ENCODE measurements at places on chromosomes 1 and 21. TPM values are rescaled to one million over a fixed set of nuclear protein-coding genes. Genes with fewer than 3 reads are reported as not detected.

Gene CHRM3
- total RNA-seq, result 4.6 TPM

Gene MLLT11
- total RNA-seq, result 3.6 TPM

Gene HMGCS2
- not detected for total RNA-seq

Gene C1orf116
- total RNA-seq, result 0.85 TPM

Gene AKR7A3
- total RNA-seq, result 0.63 TPM

Gene UTS2
- total RNA-seq, result 2.9 TPM

Gene DAP3
- 155 TPM for total RNA-seq

DNA sequence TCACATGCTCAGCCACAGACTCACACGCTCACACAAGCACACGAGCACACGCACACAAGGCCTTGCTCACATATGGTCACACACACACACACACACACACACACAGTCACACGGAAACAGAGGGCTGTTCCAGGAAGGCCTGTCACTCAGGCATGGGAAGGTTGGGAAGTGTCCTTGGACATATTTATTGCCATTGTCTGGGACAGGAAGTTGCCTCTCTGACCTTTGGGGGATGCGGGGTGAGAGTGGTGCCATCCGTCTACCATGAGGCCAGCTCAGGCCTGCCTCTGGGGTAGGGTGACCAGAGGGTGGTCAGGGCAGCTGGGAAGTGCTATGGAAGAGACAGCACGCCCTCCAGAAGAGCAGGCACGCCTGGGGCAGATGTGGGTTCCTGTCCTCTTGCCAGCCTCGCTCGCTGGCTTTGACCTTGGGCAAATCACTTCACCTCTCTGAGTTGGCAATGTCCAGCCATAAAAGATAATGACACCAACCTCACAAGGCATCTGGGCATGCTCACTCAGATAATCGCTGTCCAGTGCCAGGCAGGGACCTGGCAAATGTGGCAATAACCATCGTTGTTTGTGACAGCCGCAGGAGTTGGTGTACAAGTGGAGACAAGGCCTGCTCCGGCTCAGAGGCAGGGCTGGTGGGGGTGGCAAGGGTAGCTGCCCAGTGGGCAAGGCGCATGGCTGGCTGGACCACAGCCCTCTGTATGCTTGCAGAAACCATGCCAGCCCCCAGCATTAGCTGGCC, 8.0 kb upstream of the GUCA2A start:
- ATAC-seq, result peak; percentile 59

- ATAC-seq, result no peak
Measured at GRCh38 chr1:45327644-45328515, 1.2 kb downstream of the HPDL start.

- ATAC-seq, result no peak
Measured at GRCh38 chr1:64616039-64616438, 128.8 kb upstream of the RAVER2 start.

- no peak for ATAC-seq
Measured at GRCh38 chr1:66246351-66247269, 287.3 kb upstream of the SGIP1 start.

DNA sequence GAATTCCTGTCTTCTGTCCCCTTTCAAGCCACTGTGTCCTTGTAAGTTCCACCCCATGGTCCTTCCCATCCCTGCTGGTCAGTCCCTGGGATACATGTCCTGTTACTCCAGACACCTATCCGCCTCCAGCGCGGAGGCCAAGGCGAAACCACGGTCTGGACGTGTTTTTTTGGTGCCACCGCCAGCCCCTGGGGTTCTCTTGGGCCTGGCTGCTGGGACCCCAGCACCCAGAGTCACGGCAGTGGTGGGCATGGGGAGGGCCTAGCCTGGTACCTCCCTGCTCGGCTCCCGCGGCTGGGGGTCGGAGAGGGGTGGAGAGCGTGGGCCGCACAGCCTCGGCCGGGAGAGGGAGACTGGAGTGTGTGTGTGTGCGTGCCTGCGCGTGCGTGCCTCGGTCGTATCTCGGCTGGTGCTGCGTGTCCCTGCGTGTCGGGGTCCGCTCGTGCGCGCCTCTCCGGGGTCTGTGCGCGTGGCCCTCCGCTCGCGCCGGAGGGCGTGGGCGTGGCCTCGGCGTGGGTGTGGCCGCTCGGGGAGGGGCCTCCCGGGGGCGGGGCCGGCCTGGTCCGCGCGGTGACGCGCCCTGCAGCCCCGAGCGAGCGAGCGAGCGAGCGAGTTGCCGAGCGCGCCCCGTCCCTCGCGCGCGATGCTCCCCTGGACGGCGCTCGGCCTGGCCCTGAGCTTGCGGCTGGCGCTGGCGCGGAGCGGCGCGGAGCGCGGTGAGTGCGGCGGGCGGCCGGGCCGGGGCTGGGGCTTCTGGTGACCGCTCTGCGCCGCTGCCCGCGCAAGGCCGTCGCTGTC, at the start of gene VWA1:
TSS of gene VWA1 (plus strand) at position 585 of the 798 bp plus-strand sequence. CDS start at position 644, 59 bp downstream.
- ATAC-seq, result peak; percentile 59

DNA sequence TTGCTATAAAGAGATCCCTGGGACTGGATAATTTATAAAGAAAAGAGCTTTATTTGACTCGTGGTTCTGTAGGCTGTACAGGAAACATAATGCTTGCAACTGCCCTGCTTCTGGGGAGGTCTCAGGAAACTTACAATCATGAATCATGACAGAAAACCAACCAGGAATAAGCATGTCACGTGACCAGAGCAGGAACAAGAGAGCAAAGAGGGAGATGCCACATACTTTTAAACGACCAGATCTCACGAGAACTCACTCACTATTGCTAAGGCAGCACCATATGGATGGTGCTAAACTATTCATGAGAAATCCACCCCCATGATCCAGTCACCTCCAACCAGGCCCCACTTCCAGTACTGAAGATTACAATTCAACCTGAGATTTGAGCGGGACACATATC, 49.8 kb upstream of the RCC1 start:
- no peak for ATAC-seq

GRCh38 chr1:201704439-201704792, 124.5 kb upstream of the IPO9 start:
- ATAC-seq, result no peak

GRCh38 chr21:22898051-22898665, 1899.9 kb downstream of the NCAM2 start:
- no peak for ATAC-seq

DNA sequence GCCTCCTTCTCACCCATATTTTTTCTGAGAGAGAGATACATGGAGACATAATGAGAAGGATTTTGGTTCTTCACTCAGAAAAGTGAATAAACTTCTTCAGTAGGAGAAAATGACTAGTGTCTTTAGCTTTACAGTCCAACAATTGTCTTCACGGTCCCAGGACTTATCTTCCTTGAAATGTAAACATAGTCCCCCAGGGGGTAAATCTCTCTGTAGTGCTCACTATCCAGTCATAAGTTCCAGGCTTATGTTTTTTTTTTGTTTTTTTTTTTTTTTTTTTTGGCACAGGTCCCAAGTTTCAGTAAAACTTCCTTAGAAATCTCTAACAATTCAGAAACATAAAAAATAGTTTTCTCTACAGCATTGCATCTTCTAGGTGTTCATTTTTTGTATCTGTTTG, 890.2 kb upstream of the B3GALT2 start:
- no peak for ATAC-seq

DNA sequence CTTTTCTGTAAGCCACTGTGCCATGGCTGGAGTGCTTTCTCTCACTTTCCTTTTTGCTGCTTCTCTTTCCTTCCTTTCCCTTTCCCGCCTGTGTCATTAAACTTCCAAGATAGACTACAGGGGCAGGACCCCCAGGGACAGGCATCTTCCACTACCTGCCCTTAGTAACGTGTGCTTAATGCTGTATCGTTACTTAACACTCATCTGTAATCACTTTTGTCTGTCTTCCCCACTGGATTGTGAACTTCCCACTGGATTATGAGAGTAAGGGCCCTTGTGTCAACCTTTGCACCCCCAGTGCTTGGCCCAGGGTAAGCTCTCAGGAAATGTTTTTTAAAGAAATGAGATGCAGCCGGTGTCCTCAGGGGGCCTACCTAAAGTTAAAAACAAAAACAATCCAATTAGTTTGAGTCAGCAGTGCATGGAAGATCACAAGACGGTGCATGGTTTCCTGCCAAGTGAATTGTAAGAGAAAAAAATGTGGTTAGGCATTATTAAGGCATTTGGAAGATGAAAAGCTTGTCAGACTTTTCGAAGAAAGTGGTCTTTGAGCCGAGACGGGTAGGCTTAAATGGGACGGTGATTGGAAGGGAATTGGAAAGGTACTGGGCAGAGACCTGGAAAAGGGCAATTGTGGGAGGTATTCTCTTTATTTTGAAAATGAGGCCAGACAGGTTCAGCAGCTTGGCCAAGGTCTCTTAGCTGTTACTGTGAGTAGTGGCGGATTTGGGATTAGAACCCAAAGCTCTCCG, 958 bp downstream of the LYPLAL1 start:
- no peak for ATAC-seq

GRCh38 chr1:97170300-97170699, 448.7 kb downstream of the PTBP2 start:
- ATAC-seq, result peak; percentile 67

DNA sequence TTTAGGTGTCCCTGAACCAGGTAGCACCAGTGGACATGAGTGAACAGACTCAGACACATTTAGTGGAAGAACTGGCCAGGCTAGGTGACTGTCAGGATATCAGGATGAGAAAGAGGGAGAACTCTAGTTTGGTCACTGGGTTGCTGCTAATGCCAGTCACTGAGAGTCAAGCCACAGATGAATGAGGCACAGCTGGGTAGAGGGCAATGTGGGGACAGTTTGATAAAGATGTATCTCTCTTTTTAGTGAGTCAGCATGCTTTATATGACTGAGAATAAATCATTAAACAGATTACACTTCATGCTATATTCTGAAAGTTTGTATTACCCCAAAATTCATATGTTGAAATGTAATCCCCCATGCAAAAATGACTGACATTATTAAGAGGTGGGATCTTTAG, 87.1 kb downstream of the SELENOF start:
- ATAC-seq, result no peak

DNA sequence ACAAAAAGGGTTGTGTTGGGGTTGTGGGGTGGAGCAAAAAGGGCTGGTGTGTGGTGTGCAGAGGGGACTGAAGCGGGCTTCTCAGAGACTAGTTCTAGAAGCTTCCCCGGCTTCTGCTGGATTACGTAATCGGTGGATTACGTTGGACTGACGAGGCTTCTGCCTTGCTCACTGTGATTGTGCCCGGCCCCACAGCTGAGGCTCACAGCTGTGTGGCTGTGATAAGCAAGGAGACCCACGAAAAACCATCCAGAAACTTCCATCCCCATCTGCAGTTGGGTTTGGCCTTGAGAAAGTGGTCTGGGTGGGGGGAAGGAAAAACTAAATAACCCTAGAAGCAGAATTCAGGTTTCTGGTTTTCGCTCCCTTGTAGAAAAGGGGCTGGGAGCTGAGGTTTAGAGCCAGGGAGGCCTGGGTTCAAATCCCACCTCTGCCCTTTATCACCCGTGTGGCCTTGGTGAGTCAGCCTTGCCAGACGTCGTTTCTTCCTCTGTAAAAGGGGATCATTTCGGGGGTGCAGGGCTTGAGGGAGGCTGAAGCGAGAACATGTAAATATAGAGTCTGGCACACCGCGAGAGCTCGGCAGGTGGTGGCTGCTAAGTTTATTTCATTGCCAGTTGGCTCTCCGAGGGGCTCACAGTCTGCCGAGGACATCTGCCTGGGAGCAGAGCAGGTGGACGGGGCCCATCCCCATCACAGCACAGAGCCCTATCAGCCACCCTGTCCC, 30.4 kb upstream of the DISP3 start:
- ATAC-seq, result peak; percentile 13

DNA sequence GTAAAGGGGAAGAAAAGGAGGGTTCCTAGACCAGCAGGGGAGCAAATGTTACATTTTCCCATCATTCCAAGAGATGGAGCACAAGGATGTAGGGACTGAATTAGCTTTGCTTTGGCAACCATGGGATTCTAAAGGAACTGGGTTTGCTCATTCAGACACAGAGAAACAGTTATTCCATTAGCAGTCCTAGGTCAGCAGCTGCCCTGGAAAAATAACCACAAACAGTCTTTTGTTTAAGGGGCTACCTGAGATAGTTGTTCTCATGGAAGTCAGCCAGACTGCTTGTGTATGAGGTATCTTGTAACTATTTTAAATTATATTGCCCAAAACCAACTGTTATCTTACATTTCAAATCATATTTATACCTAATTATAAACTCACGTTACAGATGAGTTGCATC, 58.4 kb upstream of the VCAM1 start:
- no peak for ATAC-seq

GRCh38 chr1:166470014-166470413, 303.2 kb upstream of the FAM78B start:
- peak; percentile 32 for ATAC-seq

GRCh38 chr21:35428001-35428320, 378.9 kb upstream of the RUNX1 start:
- ATAC-seq, result peak; percentile 13

- ATAC-seq, result no peak
Measured at GRCh38 chr1:243341074-243341473, 85.2 kb downstream of the SDCCAG8 start.

- ATAC-seq, result no peak
Measured at GRCh38 chr1:32758177-32758794, 55.7 kb upstream of the SYNC start.

GRCh38 chr21:31426235-31426797, 82.3 kb upstream of the TIAM1 start:
- ATAC-seq, result no peak

DNA sequence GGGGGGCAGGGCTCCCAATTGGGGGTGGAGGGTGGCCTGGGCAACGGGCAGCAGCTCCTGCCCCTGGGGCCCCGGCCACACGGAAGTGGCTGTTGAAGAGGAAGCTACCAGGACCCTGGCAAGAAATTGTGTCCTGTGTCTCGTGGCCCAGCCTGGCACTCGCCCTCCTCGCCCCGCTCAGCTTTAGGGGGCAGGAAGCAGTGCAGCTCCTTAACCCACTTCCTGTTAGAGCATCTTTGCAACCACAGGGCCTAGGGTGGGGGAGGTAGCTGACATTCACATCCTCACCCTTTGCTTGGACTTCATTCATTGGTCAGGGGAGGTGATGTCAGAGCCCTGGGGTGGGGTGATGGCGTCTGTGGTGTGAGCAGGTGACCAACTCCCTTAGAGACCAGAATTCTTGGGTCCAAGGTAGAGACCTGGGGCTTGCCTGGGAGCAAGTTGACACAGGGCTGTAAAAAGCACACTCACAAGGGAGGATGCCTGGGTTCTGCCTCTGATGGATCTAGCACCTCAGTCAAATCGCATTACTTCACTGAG, at the start of gene ARHGAP30:
TSS of gene ARHGAP30 (minus strand) at position 161 of the 540 bp plus-strand sequence. CDS start 267 bp downstream, outside the sequence.
- no peak for ATAC-seq

DNA sequence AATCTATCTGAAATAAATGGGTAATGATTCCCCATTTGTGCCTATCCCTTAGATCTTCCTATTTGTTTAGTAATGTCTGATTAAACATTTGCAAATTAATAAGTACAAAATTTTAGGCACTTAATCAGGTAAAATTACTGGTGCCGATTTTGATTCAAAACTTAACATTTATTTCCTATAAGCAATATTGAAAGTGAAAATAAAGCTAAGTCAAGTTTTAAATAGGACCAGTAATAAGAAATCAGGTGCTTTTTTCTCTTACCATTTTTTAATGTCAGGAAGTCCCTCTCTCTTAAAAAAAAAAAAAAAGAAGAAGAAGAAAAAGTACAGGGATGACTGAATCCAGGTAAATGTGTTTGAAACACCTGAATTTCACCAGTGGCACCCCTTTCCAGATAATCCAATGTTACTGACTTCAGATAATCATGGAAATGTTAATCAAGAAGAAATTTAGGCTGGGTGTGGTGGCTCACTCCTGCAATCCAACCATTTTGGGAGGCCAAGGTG, 836 bp upstream of the GBP4 start:
- no peak for ATAC-seq

Data from motor neuron (in vitro differentiated cells).